ENCODE measurements at places on chromosomes 7 and 10. TPM values are rescaled to one million over a fixed set of nuclear protein-coding genes. Genes with fewer than 3 reads are reported as not detected.

The PDZD7 gene
- total RNA-seq, result 1.4 TPM

GRCh38 chr10:84352251-84352842 lies 24.0 kb downstream of the CCSER2 start:
- H3K27ac ChIP-seq, result no peak overlapping the region
- peaks cover 11% of the 10 kb centered on the region for H3K36me3 ChIP-seq
- peaks cover 19% of the 10 kb centered on the region for H3K4me1 ChIP-seq
- H3K4me3 ChIP-seq, result no peak overlapping the region
- H3K27me3 ChIP-seq, result no peaks in the 10 kb centered on the region

The OR6B1 gene
- not detected for total RNA-seq

- H3K4me1 ChIP-seq, result no peaks in the 10 kb centered on the region
- H3K27ac ChIP-seq, result no peak overlapping the region
- H3K27me3 ChIP-seq, result no peaks in the 10 kb centered on the region
- DNase-seq, result no peak
These were observed 31.6 kb upstream of the C10orf67 start for GRCh38 chr10:23376229-23376655.

The MLLT10 gene
- 45.8 TPM for total RNA-seq

The EPO gene
- 0.22 TPM for total RNA-seq

The GRM3 gene
- 0.46 TPM for total RNA-seq
